ENCODE measurements at places on chromosomes 16 and 17.

GRCh38 chr16:49744244-49745220 is 111.4 kb downstream of the ZNF423 start:
- DNase-seq: no peak

DNA sequence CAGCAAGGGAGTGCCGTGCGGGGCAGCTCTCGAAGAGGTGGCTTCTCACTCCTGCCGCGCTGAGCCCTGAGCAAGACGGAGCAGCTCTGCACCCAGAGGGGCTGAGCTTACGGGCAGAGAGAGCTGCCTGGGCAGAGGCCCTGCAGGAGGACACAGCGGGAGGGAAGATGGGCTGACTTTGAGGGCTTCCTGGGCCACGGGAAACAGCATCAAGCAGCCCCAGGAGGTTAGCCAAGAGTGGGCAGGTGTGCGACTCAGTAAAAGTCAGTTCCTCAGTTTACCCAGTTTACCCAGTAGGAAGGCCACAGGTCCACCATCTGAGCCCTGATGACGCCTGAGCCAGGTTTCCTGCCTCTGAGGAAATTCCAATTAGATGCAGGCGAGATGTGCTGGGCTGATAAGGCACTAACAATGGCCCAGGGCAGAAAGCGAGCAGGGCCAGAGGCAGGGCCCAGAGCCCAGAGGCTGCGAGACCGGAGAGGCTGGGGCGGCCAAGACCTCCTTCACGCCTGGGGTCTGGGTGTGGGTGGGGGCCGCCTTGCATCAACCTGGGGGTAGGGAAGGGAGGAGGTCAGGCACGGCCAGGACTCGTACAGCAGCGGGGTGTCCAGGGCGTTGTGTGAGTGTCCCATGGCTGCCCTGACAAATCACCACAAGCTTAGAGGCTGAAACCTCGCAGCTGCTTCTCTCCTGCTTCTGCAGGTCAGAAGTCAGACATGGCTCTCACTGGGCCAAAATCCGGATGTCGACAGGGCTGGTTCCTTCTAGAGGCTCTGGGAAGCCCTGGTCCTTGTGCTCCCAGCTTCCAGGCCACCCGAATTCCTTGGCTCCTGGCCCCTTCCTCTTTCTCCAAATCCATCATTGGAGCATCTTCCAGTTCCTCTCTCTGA is 32.0 kb upstream of the CIBAR2 start:
- peak; percentile 2 for DNase-seq

- no peak for DNase-seq
Observed at GRCh38 chr17:36152639-36153120, 23.8 kb downstream of the TBC1D3B start.

- no peak for DNase-seq
Observed at GRCh38 chr17:76878568-76878967, 10.4 kb downstream of the MGAT5B start.

- DNase-seq: no peak
Observed at GRCh38 chr17:44967907-44968224, 237 bp downstream of the C1QL1 start.

DNA sequence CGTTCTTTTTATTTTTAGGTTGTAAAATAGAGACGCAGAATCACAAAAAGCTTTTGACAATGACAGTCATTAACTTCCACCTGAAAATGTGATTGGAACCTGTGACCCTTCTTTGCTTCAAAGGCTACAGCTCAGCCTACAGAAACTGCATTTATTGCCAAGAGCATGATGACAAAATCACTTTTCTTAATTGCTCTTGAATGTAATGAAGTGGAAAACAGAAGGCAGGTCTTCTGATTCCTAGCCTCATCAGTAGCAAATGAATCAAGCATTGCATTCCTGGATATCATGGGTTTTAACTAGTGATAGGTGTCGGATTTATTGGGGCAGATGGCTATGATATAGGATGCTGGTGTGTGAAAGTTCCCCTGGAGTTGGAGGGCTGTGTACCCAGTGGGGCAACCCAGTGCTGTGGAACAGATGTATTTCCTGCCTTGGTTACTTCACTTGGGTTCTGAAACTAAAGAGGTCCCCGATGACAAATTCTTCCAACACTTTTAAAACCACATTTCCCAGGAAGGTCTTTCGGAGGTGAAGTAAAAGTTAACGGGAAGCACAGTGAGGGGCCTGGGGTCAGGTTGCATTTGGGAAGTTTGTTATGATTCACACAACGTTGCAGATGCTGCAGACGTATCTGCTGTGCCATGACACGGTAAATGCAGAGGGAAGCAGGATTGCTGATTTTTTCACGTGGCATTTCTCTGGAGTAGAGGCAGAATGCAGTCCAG is 127.5 kb downstream of the HS3ST3A1 start:
- DNase-seq: no peak

DNA sequence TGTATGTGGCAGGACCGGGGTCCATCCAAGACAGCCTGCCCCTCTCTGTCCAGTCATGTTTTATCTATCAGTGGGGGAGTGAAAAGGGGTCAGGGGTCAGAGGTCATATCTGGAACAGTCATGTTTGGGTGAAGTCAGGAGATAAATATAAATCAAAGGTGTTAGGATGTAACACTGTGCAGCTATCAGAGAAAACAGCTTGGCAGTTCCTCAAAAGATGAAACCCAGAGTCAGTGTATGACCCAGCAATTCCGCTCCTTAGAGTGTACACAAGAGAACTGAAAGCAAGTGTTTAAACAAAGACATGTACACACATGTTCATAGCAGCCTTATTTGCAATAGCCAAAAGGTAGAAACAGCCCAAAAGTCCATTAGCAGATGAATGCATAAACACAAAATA is 361.3 kb downstream of the FOXL1 start:
- DNase-seq: no peak

DNA sequence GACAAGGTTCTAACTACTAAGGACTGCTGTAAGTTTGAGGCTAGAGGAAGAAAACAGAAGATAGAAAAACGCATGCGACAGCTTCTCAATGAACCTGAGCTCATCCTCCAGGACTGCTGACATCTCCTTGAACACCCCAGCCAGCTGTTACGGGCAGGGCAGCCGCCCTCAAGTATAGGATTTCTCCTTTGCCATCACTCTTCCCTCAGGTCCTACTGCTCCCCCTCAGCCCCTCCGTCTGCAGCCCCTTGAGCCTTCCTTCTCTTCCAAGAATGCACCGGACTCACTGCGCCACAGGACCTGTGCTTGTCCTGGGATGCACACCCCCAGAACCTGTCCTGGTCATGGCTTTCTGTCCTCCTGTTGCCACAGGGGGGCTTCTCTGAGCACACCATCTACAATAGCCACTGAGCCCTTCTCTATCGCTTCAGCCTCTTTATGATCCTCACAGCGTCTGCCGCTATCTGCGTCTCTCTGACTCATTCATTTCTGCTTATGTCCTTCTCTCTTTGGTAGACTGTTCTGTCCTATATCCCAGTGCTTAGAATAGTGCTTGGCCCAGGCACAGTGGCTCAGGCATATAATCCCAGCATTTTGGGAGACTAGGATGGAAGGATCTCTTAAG is 15.7 kb upstream of the XYLT2 start:
- DNase-seq: no peak
